ENCODE measurements at places on chromosomes 3 and 15.

- H3K4me1 ChIP-seq = peaks cover 59% of the 10 kb centered on the region
- H3K27me3 ChIP-seq = no peaks in the 10 kb centered on the region
- peaks cover 99% of the 10 kb centered on the region for H3K36me3 ChIP-seq
- no peak for DNase-seq
Measured at GRCh38 chr3:16320711-16321110, 55.7 kb downstream of the OXNAD1 start.

- no peak overlapping the region for H3K4me3 ChIP-seq
- no peaks in the 10 kb centered on the region for H3K36me3 ChIP-seq
- H3K27ac ChIP-seq = no peak overlapping the region
- H3K27me3 ChIP-seq = no peaks in the 10 kb centered on the region
- H3K4me1 ChIP-seq = no peaks in the 10 kb centered on the region
Measured at GRCh38 chr3:33758864-33759263, 39.6 kb upstream of the PDCD6IP start.

GRCh38 chr15:59119625-59120024 is 14.7 kb downstream of the CCNB2 start:
- no peak for DNase-seq
- H3K36me3 ChIP-seq = no peaks in the 10 kb centered on the region
- H3K4me3 ChIP-seq = no peak overlapping the region
- no peaks in the 10 kb centered on the region for H3K27me3 ChIP-seq
- H3K4me1 ChIP-seq = no peaks in the 10 kb centered on the region
- H3K27ac ChIP-seq = no peak overlapping the region

DNA sequence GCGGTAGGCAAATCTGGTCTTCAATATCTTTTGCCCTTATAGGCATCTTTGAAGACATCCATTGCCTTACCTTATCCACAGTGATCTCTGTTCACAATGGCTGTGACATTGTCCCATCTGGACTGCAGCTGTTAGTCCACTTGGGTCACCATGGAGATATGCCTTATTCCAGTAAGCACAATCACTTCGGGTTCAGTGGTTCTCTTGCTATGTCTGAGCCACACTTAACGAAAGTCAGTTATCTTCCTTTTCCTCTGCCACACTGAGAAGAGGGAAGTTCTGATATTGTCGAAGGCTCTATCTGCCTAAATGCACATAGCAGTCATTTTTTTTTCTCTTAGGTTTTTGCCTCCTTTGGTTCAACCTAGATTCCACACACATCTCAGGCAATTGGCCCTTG is 119.0 kb upstream of the SATB1 start:
- DNase-seq = no peak
- no peaks in the 10 kb centered on the region for H3K27me3 ChIP-seq
- H3K27ac ChIP-seq = no peak overlapping the region
- no peaks in the 10 kb centered on the region for H3K4me1 ChIP-seq
- no peak overlapping the region for H3K4me3 ChIP-seq

Measured in CD4-positive, alpha-beta T cell (primary cell).